Urothelium cell line (cell line): ENCODE measurements at places on chromosomes 11 and 22.

- no peak for DNase-seq
Observed at GRCh38 chr11:48538991-48539390, 50.4 kb downstream of the OR4A47 start.

DNA sequence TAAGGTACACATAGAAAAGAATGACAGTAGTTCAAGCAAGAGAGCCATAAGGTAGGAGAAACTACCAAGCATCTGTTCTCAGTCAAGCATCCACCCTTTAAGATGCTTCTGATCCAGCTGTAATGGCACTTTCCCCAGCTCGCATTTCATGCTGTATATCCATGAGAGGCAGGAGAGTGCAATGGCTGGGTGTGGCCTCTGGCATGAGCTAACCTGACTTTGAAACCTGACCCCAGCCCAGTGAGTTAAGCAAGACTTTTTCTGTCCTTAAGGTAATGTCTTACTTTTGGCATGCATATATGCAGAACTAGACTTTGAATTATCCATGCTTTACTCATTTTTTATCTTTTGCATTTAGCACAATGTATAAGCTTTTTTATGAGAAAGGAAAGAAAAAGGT, 79.8 kb upstream of the CNTN5 start:
- DNase-seq, result peak; percentile 6

DNA sequence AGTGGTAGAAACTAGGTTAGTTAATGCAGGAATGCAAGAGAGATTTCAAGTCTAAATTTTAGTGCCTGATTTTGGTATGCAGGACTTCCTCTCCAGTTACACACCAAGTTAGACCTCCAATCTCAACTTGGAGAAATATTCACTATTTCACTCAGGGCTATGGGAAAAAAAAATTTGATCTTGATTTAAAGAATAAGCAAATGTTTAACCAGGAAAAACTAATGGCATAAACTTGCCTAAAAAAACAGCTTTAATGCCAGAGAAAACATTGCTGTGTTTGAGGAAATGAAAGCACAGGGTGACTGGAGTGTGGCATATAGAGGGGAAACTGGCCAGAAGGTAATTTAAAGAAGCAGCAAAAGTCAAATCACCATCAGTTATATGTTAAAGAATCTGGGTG, 575.4 kb upstream of the LRRC4C start:
- DNase-seq, result no peak

DNA sequence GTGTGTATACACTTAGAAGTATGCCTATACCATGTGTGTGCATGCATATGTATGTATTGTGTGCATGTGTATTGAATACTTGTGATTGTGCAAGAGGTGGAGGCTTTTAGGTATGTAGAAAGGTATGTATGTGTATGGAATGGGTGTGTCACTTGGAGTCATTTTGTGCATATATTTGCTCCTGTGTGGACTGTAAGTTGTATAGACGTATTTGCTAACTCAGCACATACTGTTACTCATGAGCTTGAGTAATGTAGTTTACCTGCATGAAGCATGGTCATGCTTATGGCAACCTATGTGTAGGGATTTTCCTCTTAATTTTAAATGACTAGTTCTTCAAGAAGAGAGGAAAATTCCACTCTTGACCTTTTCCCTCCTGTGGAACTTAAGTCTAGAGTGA, 507.6 kb upstream of the LARGE1 start:
- no peak for DNase-seq

DNA sequence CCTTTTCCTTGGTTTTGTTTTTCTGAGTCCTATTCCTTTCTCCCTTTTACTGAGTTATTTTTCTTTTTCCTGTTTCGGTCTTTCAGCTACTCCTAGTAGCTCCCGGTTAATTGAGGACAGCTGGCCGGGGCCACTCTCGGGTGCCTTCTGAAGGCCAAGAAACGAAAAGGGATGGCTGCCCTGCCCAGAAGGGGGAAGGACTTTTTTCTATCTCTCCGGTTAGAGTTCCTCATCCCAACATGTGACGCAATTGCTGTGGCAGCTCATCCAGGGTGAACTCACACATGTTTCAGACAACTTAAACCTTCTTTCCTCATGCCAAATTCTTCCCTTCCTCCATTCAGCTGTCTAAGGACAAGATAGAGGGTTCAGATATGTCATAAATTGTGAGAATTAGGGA, 83.6 kb downstream of the PIWIL4 start:
- no peak for DNase-seq

- DNase-seq, result no peak
Observed at GRCh38 chr22:42412744-42413333, 19.4 kb downstream of the NFAM1 start.

GRCh38 chr11:111814106-111814505, 47.9 kb upstream of the PPP2R1B start:
- DNase-seq, result no peak

DNA sequence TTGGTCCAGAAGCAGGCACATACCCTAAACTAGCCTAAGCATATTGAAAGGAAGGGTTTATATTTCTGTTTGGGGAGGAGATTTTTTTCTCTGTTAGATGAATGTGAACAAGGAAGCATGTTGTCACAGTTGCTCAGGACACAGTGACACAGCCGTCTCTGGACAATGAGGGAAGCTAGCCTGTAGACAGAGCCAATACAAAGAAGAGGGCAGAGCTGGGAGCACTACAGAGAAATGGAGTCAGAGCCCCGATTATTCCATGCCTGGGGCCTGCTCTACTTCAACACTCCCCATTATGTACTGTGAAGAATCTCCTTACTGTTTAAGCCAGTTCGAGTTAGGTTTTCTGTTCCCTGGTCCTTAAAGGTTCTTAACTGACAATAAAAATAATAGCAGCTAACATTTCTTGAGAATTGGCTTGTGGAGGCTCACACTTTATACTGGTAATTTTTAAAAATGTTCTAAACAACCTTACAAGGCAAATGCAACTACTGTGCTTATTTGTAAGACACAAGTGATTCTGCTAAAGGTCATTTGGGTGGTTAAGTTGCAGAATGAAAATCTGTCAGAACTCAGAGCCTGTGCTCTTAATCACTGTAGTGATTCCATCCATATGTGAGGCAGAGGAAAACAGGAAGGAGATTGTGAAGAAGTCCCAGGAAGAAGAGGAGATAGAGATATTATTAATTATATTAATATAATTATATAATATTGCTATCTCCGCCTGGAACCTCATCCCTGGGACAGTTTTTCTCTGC, 58.8 kb upstream of the RRAS2 start:
- DNase-seq, result no peak

DNA sequence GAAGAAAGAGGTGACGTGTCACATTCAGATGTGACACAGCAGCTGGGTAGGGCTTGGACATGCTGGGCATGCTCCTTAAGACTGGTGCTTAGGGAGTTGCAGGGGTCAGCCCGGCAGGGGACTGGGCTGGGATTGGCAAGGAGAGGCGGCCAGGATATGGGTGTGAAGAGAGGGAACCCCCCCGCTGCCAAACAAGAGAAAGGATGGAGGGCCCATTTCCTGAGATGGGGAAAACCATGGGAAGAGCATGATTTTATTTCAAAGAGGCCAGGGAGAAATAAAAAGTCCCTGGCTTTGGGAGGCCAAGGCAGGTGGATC, 5.3 kb downstream of the ATF4 start:
- no peak for DNase-seq

GRCh38 chr11:112805658-112806057, 155.6 kb upstream of the NCAM1 start:
- no peak for DNase-seq
